ENCODE measurements at places on chromosomes 1 and 21.

DNA sequence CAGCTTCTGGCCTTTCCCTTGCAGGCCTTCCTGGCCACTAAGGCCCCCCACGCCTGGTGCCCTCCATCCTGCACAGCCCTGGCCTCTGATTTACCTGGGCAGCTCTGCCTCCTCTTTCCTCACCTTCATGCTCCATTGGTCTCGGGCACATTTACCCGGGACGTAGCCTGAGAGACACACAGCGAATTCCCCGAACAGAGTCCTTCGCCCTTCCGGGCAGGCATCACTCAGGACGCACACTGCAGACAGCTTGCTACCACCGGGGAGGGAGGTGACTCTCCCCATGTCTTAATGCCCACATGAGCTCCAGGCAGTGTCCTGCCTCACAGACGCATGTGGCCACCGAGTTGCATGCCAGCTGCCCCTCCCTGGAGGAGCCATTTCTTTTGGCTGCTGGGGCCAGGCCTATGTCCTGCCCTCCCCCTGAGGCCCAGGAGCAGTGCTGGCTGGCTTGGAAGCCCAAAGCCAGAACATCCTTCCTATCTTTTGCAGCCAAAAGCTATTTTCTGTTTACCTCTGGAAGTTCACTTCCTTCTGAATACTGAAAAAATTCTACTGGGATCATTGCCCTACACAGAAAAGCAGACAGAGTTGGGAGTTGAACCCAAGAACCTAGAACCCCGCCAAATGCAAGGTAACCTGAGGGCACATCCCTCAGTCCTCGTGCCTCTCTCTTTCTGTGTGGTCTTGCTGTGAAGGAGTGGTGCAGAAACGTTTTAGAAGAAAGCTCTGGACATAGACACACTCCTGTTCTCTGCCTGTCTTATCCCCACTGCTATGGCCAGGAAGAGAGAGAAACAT lies 209.5 kb downstream of the TOMM20 start:
- DNase-seq: no peak

DNA sequence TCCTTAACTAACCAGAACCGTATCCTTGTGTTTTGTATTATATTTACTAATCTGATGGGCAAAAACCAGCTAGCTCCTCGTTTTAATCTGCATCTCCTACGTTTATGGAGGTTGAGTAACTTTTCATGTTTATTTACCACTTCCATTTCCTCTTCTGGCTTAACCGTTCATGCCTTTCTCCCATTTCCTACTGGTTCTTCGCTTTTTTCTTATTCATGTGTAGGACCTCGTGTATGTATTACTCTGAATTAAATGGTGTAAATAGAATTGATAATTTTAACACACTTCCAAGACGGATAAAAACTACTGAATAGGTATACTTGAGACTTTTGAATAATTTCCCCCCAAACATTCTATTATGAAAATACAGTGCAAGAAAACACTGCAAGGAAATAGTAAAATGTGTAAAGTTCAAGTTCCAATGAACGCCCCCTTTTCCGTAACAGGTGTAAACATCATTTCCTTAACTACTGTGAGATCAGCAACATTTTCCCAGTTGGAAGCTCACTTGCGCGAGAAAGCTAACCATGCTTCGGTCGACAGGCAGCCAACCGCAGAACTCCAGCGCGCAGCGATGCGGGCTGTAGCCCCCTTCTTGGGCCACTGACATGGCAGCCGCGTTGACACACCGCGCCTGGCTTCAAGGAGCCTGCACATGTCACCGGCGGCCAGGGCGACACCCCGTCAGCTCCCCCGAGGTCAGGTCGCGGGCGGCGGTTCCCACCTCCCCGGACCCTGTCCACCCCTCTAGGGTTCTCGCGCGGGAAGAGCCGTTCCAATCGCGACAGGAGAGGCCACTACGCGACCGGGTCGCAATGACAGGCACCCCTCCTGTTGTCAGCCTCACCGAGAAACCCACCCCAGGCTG lies 816 bp downstream of the EDEM3 start:
- DNase-seq: no peak

- DNase-seq: peak; percentile 26
Observed at GRCh38 chr21:27476696-27477095, 509.8 kb upstream of the ADAMTS5 start.

- peak; percentile 67 for DNase-seq
Observed at GRCh38 chr1:240575981-240576662, 35.8 kb downstream of the GREM2 start.

All from fibroblast of skin of left biceps (primary cell).